ENCODE measurements at places on chromosomes 7 and 10. TPM values are rescaled to one million over a fixed set of nuclear protein-coding genes. Genes with fewer than 3 reads are reported as not detected.

HOXA2 gene
- total RNA-seq = 0.10 TPM

EPHA1 gene
- total RNA-seq = 2.3 TPM

TMEM139 gene
- 0.10 TPM for total RNA-seq

WEE2 gene
- 0.31 TPM for total RNA-seq

C7orf33 gene
- total RNA-seq = not detected

AIFM2 gene
- total RNA-seq = 1.0 TPM

ATG9B gene
- 3.6 TPM for total RNA-seq

UNCX gene
- not detected for total RNA-seq

INHBA gene
- total RNA-seq = 5.5 TPM

HOXA13 gene
- total RNA-seq = under 0.01 TPM

NOS3 gene
- 2.1 TPM for total RNA-seq

GOLGA7B gene
- 1.7 TPM for total RNA-seq

CYP3A4 gene
- total RNA-seq = not detected

ZNF425 gene
- total RNA-seq = 0.10 TPM

FAM25G gene
- not detected for total RNA-seq

SLC26A5 gene
- total RNA-seq = not detected

HGF gene
- 2.7 TPM for total RNA-seq

GIMAP4 gene
- total RNA-seq = 47.9 TPM

TMEM273 gene
- 3.5 TPM for total RNA-seq

PTN gene
- total RNA-seq = not detected

ENTPD1 gene
- total RNA-seq = 30.1 TPM

CPVL gene
- 132 TPM for total RNA-seq

MCMBP gene
- 29.6 TPM for total RNA-seq

LDB3 gene
- total RNA-seq = not detected

UCN3 gene
- not detected for total RNA-seq

SFMBT2 gene
- total RNA-seq = 22.8 TPM

LMOD2 gene
- total RNA-seq = not detected

ASNS gene
- total RNA-seq = 12.1 TPM

PDE6C gene
- not detected for total RNA-seq

PAX4 gene
- not detected for total RNA-seq

ADCY1 gene
- under 0.01 TPM for total RNA-seq

KIAA1549 gene
- 0.10 TPM for total RNA-seq

VSTM4 gene
- 0.10 TPM for total RNA-seq

NUTM2B gene
- 0.63 TPM for total RNA-seq

NUTM2A gene
- 0.84 TPM for total RNA-seq

RET gene
- 0.63 TPM for total RNA-seq

GATA3 gene
- total RNA-seq = 7.3 TPM

GIMAP7 gene
- 44.2 TPM for total RNA-seq

INA gene
- 0.10 TPM for total RNA-seq

CAMK2B gene
- not detected for total RNA-seq

TCAF2 gene
- total RNA-seq = 27.3 TPM

CUBN gene
- total RNA-seq = 6.8 TPM

CYP3A7 gene
- not detected for total RNA-seq

EPDR1 gene
- 0.42 TPM for total RNA-seq

PCBD1 gene
- total RNA-seq = 7.0 TPM

HOGA1 gene
- not detected for total RNA-seq

MYPN gene
- total RNA-seq = not detected

STAG3 gene
- total RNA-seq = 6.7 TPM

SEMA3C gene
- total RNA-seq = 9.7 TPM

DYNC1I1 gene
- 0.10 TPM for total RNA-seq

NPC1L1 gene
- not detected for total RNA-seq

ANKRD30A gene
- not detected for total RNA-seq
